ENCODE measurements at places on chromosomes 2 and 18.

GRCh38 chr2:223941579-223942277 is 3.4 kb downstream of the WDFY1 start:
- no peak for DNase-seq

GRCh38 chr2:240140920-240141319 is 462 bp upstream of the OTOS start:
- no peak for DNase-seq

DNA sequence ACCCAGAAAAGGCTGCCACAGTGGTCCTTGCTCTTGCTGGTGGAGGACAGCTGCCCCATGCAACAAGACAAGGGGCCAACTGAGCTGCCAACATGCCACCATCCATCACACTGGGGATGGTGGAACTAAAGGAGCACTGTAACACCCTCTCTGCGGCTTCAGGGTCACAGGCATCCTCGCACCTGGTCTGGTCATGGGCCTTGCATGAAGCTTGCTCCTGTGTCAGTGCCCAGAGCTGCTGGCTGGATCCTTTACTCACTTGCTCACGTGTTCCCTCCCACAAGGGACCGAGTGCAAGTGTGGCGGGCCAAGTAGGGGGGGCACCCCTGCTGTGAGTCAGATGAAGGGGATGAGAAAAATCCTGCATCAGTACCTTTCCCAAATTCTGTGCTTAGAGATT is 972.3 kb upstream of the DDX18 start:
- DNase-seq, result no peak

DNA sequence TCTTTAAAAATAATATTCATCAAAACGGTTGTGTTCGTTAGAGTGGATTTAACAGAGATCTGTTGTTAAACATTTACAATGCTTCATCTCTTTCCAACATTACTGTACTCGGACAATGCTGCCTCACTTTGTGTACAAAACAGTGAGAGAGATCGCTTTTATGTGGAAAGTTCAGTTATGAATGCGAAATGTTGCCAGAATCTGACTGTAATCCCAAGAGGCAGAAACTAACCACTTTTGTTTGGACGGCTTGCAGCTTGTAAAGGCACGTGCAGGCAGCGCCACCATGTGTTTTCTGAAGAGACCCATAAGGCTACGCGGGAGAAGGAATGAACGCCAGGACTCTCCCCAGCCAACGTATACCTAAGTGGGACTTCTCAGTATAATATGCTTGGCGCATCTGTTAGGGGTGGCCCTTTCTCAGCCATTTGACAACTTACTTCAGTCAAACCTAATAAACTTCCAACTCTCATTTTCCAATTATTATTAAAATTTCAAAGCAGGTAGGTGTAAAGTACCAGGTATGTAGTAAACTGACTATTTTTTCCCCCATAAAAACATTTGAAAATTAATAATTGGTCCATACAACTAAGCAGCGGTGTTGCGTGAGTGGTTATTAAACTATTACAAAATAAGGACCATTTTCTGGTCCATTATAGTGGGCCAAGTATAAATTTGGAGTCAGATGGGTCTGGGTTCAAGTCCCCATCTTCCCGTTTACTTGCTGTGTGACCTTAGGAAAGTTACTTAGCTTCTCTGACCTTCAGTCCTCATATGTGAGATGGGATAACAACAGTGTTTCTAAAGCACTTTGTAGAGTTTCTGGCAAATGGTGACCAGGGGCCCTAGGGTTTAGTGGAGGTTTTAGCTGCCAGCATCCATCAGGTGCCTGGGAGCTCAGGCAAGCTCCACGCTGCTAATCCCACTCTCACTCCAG is 5.6 kb upstream of the NAPG start:
- no peak for DNase-seq

DNA sequence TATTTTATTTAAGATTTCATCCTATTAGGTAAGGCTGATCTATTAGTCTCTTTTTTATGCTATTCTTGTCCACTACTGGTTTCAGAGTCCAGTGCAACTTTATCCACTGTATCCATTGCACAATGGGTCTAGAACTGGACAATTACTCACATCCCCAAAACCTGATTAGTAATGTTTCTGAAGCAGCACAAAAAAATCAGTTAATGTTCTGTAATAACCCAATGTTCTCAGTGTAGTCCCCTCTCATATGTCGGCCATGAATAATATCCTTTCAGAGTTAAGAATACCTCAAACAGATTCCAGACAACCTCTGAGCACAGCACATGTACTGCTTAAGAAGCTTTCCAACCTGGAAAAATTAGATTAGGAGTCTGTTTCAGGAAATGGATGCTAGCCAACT is 29.7 kb downstream of the MGAT4A start:
- DNase-seq, result no peak

DNA sequence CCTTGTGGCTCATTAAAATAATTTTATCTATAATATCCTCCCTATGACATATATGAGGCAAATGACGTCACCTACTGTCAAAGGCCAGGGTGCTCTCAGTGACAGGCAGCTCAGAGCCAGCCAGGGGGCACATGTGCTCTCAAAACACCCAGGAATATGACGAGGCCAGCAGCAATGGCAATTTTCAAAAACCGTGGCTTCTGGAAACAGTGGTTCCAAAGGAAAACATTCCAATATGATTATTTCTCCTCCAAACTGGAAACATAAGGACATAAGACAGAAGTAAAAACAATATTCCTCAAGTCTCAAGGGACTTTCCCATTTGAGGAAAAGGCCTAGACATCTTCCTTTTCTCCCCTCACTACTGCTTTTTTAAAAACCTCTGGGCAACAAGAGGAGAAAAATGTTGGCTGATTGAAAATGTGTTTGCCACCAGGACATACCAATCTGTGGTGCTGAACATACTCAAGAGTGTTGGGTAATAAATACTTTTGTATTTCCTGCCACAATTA is 40.8 kb downstream of the RNF152 start:
- no peak for DNase-seq

DNA sequence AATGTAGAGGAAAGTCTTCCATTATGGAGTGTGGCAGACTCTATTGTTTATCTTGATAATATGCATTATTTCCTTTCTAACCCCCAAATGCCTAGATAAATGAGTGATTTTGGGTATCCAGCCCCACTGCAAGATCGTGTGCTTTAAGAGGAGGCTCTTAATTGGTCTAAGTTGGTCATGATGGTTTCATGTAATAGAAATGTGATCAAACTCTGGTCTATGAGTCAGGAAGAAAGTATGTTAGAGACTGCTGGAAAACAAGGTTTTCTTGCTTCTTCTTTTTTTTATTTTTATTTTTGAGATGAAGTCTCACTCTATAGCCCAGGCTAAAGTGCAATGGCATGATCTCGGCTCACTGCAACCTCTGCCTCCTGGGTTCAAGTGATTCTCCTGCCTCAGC is 344.5 kb upstream of the TNP1 start:
- no peak for DNase-seq

- DNase-seq, result no peak
These were observed 941 bp upstream of the SGO2 start for GRCh38 chr2:200525066-200525465.

DNA sequence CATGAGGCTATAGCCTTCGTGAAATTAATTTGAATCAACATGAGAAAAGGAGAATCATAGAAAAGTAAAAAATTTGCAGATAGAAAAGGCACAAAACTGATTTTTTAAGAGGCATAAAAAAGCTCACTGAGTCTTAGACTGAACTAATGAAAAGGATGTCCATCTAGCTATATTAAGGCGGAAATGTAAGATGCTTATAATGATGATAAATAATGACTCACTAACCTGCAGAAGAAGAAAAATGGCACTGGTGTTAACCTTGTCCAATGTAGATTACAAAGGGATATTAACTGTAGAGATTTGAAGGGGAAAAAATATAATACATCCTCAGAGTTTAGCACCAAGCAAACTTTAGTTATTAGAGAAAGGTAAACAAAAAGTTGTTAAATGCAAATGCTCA is 1098.0 kb upstream of the DDX18 start:
- DNase-seq, result no peak

DNA sequence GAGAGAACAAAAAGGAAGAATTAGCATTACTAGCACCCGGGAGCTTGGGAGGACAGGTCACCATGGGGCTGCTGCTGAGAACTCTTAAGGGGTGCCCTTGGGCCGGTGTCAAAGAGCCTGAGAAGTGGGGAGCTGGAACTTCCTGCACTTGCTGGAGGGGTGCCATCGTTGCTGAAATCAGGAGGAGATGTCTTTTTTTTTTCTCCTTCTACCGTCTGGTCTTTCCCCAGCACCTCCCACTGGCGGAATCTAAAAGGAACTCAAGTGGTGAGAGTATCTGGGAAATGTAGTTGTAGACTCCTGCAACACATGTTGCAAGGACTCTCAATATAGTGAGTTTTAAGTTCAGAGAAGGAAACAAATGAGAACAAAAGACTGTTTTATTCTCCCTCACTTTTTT is 6.1 kb upstream of the AMMECR1L start:
- no peak for DNase-seq

DNA sequence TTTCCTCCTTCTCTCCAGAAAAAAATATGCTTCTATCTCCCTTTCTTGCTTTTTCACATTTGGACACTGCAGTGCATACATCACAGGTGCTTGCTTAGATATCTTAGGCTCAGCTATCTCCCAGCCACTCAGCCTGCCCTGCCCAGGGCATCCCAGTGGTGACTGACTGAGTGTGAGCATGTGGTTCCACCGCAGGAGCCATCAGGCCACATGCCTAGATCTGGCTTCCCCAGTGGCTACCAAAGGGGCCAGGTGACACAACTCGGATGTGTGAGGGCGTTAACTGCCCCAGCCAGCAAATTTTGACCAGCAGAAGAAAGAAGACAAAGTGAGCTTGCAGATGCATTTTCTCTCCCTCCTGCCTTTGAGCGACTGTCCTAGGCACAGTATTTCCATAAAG is 25.5 kb downstream of the SP5 start:
- DNase-seq, result no peak

- DNase-seq, result no peak
These were observed 20.4 kb downstream of the TTC32 start for GRCh38 chr2:19881221-19881907.

DNA sequence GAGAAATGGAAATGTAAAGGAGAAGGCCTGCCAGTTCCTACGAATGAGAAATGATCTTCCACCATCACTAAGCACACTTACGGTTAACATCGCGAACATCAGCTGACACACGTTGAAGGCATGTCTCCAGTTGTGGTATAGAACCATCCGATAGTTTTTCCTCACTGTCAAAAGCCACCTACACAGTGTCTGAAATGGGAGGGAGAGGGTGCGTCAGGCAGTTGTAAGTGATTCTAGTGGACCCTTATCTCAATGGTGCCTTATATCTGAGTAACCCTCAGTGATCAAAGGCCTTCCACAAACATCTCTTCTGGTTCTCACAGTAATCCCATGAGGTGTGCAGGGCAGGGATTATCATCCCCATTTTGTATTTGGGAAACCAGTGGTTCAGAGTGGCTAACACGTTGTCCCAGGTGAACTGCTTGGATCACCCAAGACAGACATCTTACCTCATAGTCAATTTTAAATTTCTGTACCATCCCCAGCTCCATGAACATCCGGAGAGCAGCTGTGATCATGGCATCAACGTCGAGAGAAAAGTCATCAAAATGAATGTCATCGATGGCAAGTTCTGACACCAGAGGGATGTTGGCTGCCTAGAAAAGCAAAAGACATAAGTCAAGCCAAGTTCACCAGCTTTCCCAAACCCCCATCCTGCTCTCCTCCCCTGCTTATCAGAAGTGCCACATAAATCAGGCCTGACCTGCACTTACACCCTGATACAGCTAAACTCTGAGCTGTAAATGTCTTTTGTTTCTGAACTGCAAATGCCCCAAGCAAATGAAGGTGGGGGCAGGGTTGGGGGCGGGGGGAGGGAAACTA is 335.2 kb downstream of the AGPS start:
- DNase-seq, result no peak

- no peak for DNase-seq
These were observed 109.1 kb downstream of the CDK15 start for GRCh38 chr2:201915446-201915845.

DNA sequence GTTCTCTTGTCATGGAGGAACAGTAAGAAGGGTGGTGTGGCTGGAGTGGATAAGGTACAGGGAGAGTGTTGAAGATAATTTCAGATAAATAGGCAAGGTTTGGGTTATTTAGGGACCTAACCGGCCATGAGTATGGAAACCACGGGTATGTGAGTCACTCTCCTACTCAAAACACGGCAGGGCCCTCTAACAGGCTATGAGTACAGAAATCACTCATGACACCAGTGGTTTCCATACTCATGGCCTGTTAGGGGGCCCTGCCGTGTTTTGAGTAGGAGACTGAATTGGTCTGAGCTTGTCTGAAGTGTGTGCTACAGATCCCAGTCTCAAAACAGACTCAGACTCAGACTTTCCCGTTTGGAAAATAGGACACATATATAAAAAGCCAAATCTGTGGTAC is 428.4 kb upstream of the HNMT start:
- DNase-seq, result no peak

DNA sequence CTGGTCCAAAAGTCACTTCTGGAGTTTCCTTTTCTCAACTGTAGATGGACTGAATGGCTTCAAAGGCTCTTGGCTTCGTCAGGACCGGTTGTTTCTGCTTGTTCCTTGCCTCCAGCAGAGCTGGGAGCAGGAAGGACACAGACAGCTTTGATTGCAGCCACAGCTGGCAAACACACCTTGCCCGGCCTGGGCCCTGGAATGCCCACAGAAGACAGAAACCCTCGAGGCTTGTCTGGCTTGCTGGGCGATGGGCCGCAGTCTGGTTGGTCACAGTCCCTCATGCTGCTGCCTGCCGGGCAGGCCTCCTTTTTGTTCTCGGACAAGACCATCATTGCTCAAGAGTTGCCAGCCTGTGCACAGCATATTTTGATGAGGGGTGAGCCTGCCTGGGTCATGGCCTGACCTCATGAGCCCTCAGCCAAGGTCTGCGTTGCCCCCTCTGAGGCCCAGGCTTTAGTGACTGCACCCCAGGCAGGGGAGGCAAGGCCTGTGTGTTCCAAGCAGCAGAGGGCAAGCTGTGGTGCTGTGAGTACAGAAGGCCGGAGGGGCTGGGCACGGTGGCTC is 37.8 kb downstream of the ATP6V1C2 start:
- DNase-seq, result no peak

DNA sequence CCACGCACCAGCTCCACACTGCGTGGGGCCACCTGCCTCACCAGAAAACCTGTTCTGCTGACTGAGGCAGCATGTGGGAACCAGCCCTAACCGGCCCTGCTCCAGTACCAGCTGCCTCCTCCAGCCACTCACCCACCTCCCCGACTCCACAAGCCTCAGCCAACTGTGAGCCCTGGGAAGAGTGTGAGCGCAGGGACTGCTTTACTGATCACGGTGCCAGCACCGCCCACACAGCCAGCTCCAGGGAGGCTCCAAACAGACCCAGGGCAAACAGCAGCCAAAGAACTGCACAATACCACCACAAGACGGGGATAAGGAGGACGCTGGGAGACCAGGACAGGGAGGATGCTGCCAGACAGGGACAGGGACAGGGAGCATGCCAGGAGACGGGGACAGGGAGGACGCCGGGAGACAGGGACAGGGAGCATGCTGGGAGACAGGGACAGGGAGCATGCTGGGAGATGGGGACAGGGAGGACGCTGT is 28.4 kb downstream of the EIPR1 start:
- DNase-seq, result peak; percentile 44

GRCh38 chr2:225690153-225690552 is 290.6 kb downstream of the NYAP2 start:
- no peak for DNase-seq
